ENCODE measurements at places on chromosomes 4 and X. TPM values are rescaled to one million over a fixed set of nuclear protein-coding genes. Genes with fewer than 3 reads are reported as not detected.

TAF7L gene
- not detected for total RNA-seq

FAM236B gene
- total RNA-seq: not detected

DKK2 gene
- 0.21 TPM for total RNA-seq

VEGFC gene
- 13.0 TPM for total RNA-seq

TMPRSS11F gene
- total RNA-seq: not detected

All from myocyte (in vitro differentiated cells).